Right lobe of liver (tissue), 6 donors: ENCODE measurements at places on chromosomes 2 and 18.

- no peaks in the 10 kb centered on the region for H3K27me3 ChIP-seq
- no peaks in the 10 kb centered on the region for H3K36me3 ChIP-seq
- H3K4me1 ChIP-seq, result no peaks in the 10 kb centered on the region
- H3K27ac ChIP-seq, result no peak overlapping the region
These were observed 5.3 kb downstream of the ADCY3 start for GRCh38 chr2:24914713-24915112.

- no peak overlapping the region for H3K4me3 ChIP-seq
- no peak for DNase-seq
- no peaks in the 10 kb centered on the region for H3K27me3 ChIP-seq
- no peak overlapping the region for H3K27ac ChIP-seq
- H3K36me3 ChIP-seq, result no peaks in the 10 kb centered on the region
These were observed 45.4 kb downstream of the EXOC6B start for GRCh38 chr2:72780477-72780876.

- H3K36me3 ChIP-seq, result no peaks in the 10 kb centered on the region
- no peak overlapping the region for H3K27ac ChIP-seq
- H3K4me3 ChIP-seq, result no peak overlapping the region
- H3K4me1 ChIP-seq, result no peaks in the 10 kb centered on the region
These were observed 44.0 kb downstream of the CYP26B1 start for GRCh38 chr2:72103690-72104089.

- H3K27me3 ChIP-seq, result no peaks in the 10 kb centered on the region
- H3K27ac ChIP-seq, result no peak overlapping the region
- no peak overlapping the region for H3K4me3 ChIP-seq
- DNase-seq, result peak; percentile 63
These were observed 7.4 kb downstream of the PTGR3 start for GRCh38 chr18:75201282-75202270.

- DNase-seq, result no peak
- H3K4me1 ChIP-seq, result no peaks in the 10 kb centered on the region
- no peaks in the 10 kb centered on the region for H3K27me3 ChIP-seq
- H3K27ac ChIP-seq, result no peak overlapping the region
- no peak overlapping the region for H3K4me3 ChIP-seq
- no peaks in the 10 kb centered on the region for H3K36me3 ChIP-seq
These were observed 71.6 kb upstream of the SPTBN1 start for GRCh38 chr2:54384301-54385203.

DNA sequence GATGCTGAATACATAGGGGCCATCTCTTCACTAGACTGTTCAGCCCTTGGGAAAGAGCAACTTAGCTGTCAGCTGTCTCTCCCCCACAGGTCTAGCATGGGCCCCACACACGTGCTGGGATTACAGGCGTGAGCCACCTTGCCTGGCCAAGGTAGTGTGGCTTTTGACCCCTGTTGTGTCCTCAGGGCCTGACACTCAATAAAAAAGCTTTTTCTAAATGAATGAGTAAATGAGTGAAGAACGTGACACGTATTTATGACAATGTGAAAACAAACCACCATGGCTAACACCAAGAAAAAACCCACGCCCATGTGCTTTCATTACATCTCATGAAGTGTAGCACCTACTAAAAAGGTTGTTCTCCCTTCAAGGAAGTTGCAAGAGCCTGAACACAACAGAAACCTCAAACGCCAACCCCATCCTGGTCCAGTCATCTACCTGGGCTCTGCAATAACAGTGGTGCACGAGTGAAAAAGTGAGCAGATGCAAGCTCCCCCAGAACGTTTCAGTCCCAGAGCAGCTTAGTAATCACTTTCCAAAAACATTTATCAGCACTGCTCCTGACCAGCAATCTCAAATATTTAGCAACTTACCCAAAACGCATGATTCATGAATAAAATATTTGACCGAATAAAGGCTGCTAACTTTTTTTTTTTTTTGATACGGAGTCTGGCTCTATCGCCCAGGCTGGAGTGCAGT is 3.4 kb downstream of the WDFY1 start:
- no peak overlapping the region for H3K4me3 ChIP-seq
- peaks cover 19% of the 10 kb centered on the region for H3K4me1 ChIP-seq
- H3K27me3 ChIP-seq, result no peaks in the 10 kb centered on the region
- no peak for DNase-seq
- H3K27ac ChIP-seq, result no peak overlapping the region

- no peaks in the 10 kb centered on the region for H3K4me1 ChIP-seq
- no peaks in the 10 kb centered on the region for H3K36me3 ChIP-seq
- no peaks in the 10 kb centered on the region for H3K27me3 ChIP-seq
- no peak overlapping the region for H3K27ac ChIP-seq
These were observed 1322.0 kb downstream of the LRP1B start for GRCh38 chr2:140808820-140809219.

GRCh38 chr2:224260372-224261020 is 141.4 kb downstream of the FAM124B start:
- no peaks in the 10 kb centered on the region for H3K4me1 ChIP-seq
- no peaks in the 10 kb centered on the region for H3K27me3 ChIP-seq
- no peaks in the 10 kb centered on the region for H3K36me3 ChIP-seq
- DNase-seq, result no peak
- no peak overlapping the region for H3K27ac ChIP-seq
- H3K4me3 ChIP-seq, result no peak overlapping the region

- H3K4me1 ChIP-seq, result no peaks in the 10 kb centered on the region
- H3K4me3 ChIP-seq, result no peak overlapping the region
- DNase-seq, result no peak
- no peak overlapping the region for H3K27ac ChIP-seq
These were observed 5.5 kb downstream of the NHEJ1 start for GRCh38 chr2:219155054-219155644.

DNA sequence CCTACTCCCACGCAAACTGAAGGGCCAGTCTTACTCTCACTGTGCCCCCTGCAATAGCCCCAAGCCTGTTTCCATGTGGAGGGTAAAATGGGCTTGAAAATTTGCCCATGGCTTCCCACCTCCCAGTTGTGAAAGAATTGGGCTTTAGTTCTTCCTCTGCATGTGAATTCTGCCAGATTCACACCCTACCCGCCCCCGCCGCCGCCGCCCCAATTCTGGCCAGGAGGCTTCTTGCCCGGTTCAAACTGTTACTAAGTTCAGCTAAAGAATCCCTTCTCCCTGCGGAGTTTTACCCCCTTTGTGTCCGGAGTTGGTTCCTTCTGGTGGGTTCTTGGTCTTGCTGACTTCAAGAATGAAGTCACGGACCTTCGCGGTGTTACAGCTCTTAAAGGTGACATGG is 25.5 kb upstream of the SAP130 start:
- DNase-seq, result no peak
- H3K36me3 ChIP-seq, result no peaks in the 10 kb centered on the region
- no peaks in the 10 kb centered on the region for H3K27me3 ChIP-seq
- H3K4me1 ChIP-seq, result no peaks in the 10 kb centered on the region

- H3K4me1 ChIP-seq, result no peaks in the 10 kb centered on the region
- no peaks in the 10 kb centered on the region for H3K36me3 ChIP-seq
- H3K27me3 ChIP-seq, result no peaks in the 10 kb centered on the region
- no peak overlapping the region for H3K27ac ChIP-seq
- H3K4me3 ChIP-seq, result no peak overlapping the region
These were observed 44.2 kb downstream of the MRPS9 start for GRCh38 chr2:105082107-105082506.

- no peak for DNase-seq
- no peak overlapping the region for H3K27ac ChIP-seq
- H3K4me3 ChIP-seq, result no peak overlapping the region
- H3K4me1 ChIP-seq, result no peaks in the 10 kb centered on the region
These were observed 173.1 kb downstream of the LCLAT1 start for GRCh38 chr2:30620102-30620501.

- H3K27ac ChIP-seq, result no peak overlapping the region
- H3K4me3 ChIP-seq, result no peak overlapping the region
- H3K4me1 ChIP-seq, result no peaks in the 10 kb centered on the region
- peak; percentile 72 for DNase-seq
- no peaks in the 10 kb centered on the region for H3K27me3 ChIP-seq
These were observed 81.8 kb upstream of the GAREM1 start for GRCh38 chr18:32552421-32553030.

DNA sequence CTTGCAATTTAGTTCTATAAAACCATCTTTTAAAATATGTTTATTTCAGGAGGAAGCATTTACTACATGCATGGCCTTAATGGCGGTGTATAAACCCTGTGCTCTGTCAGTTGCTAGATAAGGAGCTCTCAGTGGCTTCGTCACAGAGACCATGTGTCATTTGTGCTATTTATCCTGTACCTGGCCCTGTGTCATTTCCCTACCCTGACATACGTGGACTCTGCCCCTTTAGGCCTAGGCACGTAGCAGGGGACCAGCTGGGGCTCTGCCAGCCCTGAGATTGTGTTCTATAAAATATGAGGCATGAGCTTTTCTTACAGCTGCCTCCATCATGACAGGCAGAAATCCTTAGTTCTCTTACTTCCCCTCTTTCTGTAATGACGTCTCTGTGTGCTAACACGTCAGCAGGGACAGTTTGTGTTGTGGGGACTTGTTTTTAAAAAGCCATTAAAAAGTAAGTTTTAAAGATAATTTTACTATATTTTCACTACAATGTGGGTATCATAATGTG is 88.0 kb downstream of the ITGB1BP1 start:
- peak; percentile 80 for DNase-seq
- H3K4me1 ChIP-seq, result no peaks in the 10 kb centered on the region
- H3K27me3 ChIP-seq, result no peaks in the 10 kb centered on the region

DNA sequence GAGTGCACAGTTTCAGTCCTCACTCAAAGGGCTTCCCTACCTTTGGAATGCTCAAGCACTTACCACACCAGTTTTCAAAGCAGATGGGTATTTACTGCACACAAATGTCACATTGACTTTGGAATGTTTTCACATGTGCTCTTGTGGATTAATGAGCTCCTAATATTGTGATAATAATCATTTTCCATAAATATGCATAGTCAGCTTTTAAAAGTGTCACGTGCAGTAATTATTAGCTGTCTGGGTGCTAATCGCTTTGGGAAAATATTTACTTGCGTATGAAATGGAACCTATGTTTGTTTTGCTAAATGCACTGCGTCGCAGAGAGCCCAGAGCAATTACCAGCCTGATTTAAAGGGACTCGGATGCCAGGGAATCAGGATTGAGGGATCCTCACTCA is 229.3 kb downstream of the SMAD2 start:
- no peaks in the 10 kb centered on the region for H3K4me1 ChIP-seq
- H3K27ac ChIP-seq, result no peak overlapping the region
- H3K36me3 ChIP-seq, result no peaks in the 10 kb centered on the region
- no peak overlapping the region for H3K4me3 ChIP-seq
- no peaks in the 10 kb centered on the region for H3K27me3 ChIP-seq

DNA sequence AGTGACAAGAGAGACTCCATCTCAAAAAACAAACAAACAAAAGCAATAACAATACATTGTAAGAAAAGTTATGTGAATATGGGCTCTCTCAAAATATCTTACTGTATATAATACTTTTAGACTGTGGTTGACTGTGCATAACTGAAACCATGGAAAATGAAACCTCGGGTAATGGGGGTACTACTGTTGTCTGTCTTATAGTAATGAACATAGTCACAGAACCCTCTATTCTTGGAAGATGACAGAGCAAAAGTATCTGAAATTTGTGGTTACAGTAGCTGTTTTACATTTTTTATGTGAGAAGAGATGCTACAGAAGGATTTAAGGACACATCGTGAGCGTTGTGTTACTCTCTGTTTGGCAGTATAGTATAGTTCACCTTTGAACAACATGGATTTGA is 60.5 kb downstream of the MAP4K4 start:
- no peak for DNase-seq
- H3K36me3 ChIP-seq, result no peaks in the 10 kb centered on the region
- no peak overlapping the region for H3K27ac ChIP-seq
- H3K4me3 ChIP-seq, result no peak overlapping the region
